ENCODE measurements at places on chromosomes 12 and 14.

- H3K27ac ChIP-seq, result no peak overlapping the region
- H3K27me3 ChIP-seq, result peaks cover 4% of the 10 kb centered on the region
- no peak for DNase-seq
- H3K36me3 ChIP-seq, result no peaks in the 10 kb centered on the region
Measured at GRCh38 chr14:96040828-96041371, 1.7 kb downstream of the C14orf132 start.

GRCh38 chr12:52837781-52838608 lies 3.9 kb upstream of the KRT79 start:
- no peaks in the 10 kb centered on the region for H3K36me3 ChIP-seq
- H3K27me3 ChIP-seq, result no peaks in the 10 kb centered on the region
- no peak overlapping the region for H3K4me3 ChIP-seq

DNA sequence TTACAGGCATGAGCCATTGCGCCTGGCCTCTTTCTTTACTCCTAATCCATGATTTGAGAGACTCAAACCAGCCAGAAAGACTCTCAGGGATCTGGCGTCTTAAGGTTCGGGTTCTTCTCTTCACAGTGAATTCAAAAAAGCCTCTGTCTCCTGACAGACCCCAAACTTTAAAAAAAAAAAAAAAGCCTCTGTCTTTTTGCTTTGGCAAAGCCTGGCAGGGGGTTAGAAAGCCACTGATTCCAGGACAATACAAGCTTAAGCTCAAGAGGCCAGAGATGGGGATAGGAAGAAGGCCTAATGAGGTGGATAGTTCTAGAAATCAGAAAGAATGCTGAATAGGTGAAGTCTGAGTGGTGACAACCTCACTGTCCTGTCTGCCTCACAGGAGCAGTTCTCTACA lies 8.8 kb downstream of the NRIP2 start:
- H3K27ac ChIP-seq, result no peak overlapping the region
- no peak overlapping the region for H3K4me3 ChIP-seq

DNA sequence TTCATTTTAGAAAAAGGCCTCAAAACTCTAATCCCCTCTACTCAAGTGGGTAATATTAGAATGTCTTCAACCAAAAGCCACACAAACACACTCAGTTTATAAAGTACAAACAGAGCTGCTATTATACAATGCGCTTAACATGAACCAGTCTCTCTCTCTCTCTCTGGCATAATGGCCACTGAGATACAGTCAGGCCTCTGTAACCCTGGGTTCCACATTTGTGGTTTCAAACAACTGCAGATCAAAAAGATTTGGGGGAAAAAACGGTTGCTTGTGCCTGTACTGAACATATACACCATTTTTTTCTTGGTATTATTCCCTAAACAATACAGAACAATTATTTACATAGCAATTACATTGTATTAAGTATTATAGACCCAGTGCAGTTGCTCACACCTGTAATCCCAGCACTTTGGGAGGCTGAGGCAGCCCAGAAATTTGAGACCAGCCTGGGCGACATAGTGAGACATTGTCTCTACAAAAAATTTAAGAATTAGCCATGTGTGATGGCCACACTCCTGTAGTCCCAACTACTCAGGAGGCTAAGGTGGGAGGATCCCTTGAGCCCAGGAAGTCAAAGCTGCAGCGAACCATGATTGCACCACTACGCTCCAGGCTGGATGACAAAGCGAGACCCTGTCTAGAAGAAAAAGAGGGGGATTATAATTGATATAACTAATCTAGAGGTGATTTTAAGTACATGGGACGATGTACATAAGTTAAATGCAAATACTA lies 5.6 kb downstream of the SLC11A2 start:
- no peaks in the 10 kb centered on the region for H3K27me3 ChIP-seq
- no peak for DNase-seq
- no peak overlapping the region for H3K4me3 ChIP-seq
- peak overlapping the region; percentile 12 for H3K27ac ChIP-seq
- peaks cover 22% of the 10 kb centered on the region for H3K4me1 ChIP-seq
- H3K36me3 ChIP-seq, result no peaks in the 10 kb centered on the region

DNA sequence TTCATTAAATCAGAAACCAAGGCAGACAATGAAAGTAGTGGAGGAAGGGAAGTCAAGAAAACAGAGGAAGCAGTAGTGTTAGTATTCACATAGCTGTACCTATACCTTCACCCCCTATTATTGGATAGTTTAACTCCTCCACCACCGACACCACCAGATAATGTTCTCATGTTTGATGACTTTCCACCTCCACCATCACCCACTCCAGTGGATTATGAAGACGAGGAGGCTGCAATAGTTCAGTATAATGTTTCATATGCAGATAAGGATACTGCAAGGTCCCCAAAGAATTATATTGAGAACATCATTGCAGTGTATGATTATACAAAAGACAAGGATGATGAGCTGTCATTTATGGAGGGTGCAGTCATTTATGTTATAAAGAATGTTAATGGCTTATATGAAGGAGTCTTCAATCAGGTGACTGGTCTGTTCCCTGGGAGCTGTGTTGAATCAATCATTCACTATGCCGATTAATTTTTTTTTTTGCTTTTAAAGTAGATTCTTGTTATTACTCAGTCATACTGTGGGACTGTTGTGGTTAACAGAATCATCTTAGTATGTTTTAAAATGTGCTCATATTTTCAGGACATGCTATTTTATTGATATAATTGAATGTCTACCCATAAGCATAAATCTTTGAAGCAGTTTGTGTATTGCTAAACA lies 32.2 kb upstream of the KTN1 start:
- no peaks in the 10 kb centered on the region for H3K36me3 ChIP-seq
- no peaks in the 10 kb centered on the region for H3K27me3 ChIP-seq
- no peak overlapping the region for H3K27ac ChIP-seq
- no peak overlapping the region for H3K4me3 ChIP-seq
- no peak for DNase-seq

DNA sequence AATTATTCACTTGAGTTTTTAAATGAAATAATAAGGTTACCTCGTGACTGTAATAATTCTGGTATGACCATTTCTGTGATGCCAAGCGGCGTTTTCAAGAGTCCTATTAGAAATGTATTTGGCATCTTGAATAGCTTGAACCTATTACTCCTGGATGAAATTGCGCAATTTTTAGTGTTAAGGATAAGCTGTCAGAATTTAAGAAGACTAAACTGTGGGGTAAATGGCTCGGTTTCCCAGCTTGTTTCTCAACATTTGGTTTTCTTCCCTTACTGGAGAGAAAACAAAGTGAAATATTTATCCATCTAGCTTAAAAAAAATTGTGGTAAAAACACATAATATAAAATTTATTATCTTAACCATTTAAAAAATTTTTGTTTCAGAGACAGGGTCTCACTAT lies 26.8 kb downstream of the PCNX1 start:
- H3K36me3 ChIP-seq, result no peaks in the 10 kb centered on the region
- no peak overlapping the region for H3K27ac ChIP-seq
- peaks cover 14% of the 10 kb centered on the region for H3K4me1 ChIP-seq
- no peak for DNase-seq
- H3K27me3 ChIP-seq, result no peaks in the 10 kb centered on the region

DNA sequence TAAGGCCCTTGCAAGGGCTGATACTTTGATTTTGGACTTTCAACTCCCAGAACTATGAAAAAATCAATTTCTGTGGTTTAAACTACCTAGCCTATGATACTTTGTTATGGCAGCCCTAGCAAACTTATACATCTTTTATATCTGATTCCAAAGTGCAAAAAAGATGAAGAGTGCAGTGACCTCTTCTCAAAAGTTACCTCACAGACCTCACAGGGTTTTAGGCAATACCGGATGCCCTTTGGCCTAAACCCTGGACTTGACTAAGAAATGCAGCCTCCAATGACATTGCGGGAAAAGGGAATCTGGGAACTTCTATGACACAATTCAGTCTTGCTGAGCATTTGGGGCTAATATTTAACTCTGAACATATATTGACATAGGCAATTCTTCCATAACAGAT lies 63.3 kb downstream of the IGF1 start:
- H3K4me3 ChIP-seq, result no peak overlapping the region
- H3K4me1 ChIP-seq, result no peaks in the 10 kb centered on the region
- H3K36me3 ChIP-seq, result no peaks in the 10 kb centered on the region
- no peak for DNase-seq
- H3K27me3 ChIP-seq, result no peaks in the 10 kb centered on the region
- H3K27ac ChIP-seq, result no peak overlapping the region

- H3K27me3 ChIP-seq, result no peaks in the 10 kb centered on the region
- no peaks in the 10 kb centered on the region for H3K36me3 ChIP-seq
- no peak overlapping the region for H3K4me3 ChIP-seq
- H3K27ac ChIP-seq, result no peak overlapping the region
- H3K4me1 ChIP-seq, result no peaks in the 10 kb centered on the region
- no peak for DNase-seq
Measured at GRCh38 chr12:105922670-105923102, 216.1 kb downstream of the NUAK1 start.
